Hindlimb muscle (tissue), 1 donor: ENCODE measurements at places on chromosomes 2 and 18. TPM values are rescaled to one million over a fixed set of nuclear protein-coding genes. Genes with fewer than 3 reads are reported as not detected.

- peak; percentile 56 for DNase-seq
Measured at GRCh38 chr2:105611811-105612424, 132.8 kb upstream of the NCK2 start.

- no peak for DNase-seq
Measured at GRCh38 chr2:158755310-158756087, 39.6 kb upstream of the DAPL1 start.

- no peak for DNase-seq
Measured at GRCh38 chr2:33372940-33373553, 103.4 kb upstream of the RASGRP3 start.

GRCh38 chr18:31041271-31042083 lies 1.1 kb downstream of the DSC3 start:
- peak; percentile 36 for DNase-seq

GRCh38 chr2:60468382-60469085 lies 84.9 kb downstream of the BCL11A start:
- no peak for DNase-seq

GRCh38 chr18:50749945-50750344 lies 69.9 kb downstream of the MRO start:
- no peak for DNase-seq

GRCh38 chr2:224851811-224852210 lies 135.6 kb upstream of the CCDC195 start:
- no peak for DNase-seq

GRCh38 chr2:154455866-154456265 lies 242.6 kb upstream of the KCNJ3 start:
- peak; percentile 15 for DNase-seq

DNA sequence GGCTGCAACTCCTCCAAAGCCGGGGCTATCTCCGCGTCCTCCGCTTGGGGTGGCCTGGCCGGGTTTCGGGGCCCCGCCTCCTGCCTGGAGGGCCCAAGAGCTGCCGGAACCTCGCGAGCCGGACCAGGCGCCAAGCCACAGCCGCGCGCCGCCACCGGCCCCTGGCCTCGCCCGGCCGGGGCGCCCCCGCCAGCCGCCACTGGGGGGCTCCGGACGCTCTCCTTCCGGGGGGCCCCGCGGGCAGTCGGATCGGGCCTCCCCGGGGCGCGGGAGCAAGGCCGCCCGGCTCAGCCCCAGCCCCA lies 17.4 kb upstream of the HAAO start:
- peak; percentile 88 for DNase-seq

- DNase-seq = peak; percentile 32
Measured at GRCh38 chr2:16204886-16205620, 264.7 kb downstream of the MYCN start.

ABCG5 gene
- polyA plus RNA-seq = not detected

KCNJ3 gene
- 0.79 TPM for polyA plus RNA-seq

CEBPZ gene
- 34.9 TPM for polyA plus RNA-seq

ILKAP gene
- polyA plus RNA-seq = 36.4 TPM

NT5C1B gene
- not detected for polyA plus RNA-seq

SERPINB3 gene
- polyA plus RNA-seq = not detected

FBXO48 gene
- 1.8 TPM for polyA plus RNA-seq

PRKAG3 gene
- polyA plus RNA-seq = 44.4 TPM

LOXHD1 gene
- polyA plus RNA-seq = 2.8 TPM
